ENCODE measurements at places on chromosomes 7 and 10.

GRCh38 chr10:92846854-92847201 is 1.5 kb upstream of the EXOC6 start:
- DNase-seq: no peak

- no peak for DNase-seq
These were observed 61.3 kb upstream of the TRIL start for GRCh38 chr7:29019387-29019786.

DNA sequence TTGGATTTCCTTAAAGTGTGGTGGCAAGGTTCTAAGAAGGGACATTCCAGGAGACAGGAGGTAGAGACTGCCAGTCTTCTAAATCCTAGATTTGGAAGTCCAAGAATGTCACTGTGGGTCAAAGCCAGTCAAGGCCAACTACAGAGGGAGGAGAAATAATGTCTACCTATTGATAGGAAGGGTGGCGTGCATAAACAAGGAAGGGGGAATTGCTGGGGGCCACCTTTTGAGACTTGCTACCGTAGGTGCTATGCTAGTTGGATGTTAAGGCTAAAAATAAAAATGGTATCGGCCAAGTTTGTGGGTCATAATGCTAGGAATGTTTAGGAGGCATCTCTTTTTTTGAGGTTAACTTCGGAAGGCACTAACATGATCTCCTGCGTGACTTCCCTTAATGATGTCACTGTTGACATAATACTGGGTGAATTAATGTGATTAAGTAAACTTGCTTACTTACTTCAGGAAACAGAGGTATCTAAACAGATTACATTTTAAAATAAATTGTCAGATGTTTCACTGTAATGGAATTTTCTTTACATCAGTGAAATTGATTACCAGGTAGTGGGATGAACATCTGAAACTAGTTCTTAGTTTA is 4.8 kb downstream of the BTRC start:
- no peak for DNase-seq

DNA sequence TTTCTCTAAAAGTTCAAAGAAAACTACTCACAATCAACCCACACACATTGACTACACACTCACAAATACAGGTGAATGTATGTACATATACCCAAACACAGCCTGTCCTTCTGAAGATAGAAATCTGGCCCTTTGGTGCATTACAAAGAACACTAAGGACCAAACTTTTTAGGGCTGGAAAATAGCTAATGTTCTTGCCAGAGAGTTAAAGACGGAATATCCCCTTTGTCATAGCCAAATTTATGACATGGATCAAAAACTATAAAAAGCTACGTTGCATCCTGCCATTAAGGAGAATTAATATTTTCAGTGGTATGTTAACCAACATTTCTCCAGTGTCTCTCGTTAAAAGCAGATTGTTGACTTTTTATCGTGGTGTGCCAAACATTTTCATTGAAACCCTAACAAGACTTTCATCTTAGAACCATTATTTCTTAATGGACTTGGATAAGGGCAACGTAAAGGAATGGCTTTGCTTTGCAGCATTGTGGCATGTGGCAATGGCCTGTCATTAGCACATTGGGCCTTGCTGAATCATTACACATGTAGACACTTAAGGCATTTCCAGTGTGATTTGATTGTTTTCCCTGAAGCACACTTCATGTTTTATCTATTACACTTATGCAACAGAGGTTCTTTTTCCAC is 150.9 kb upstream of the MEOX2 start:
- no peak for DNase-seq

GRCh38 chr7:29859524-29860185 is 53.3 kb downstream of the WIPF3 start:
- no peak for DNase-seq

DNA sequence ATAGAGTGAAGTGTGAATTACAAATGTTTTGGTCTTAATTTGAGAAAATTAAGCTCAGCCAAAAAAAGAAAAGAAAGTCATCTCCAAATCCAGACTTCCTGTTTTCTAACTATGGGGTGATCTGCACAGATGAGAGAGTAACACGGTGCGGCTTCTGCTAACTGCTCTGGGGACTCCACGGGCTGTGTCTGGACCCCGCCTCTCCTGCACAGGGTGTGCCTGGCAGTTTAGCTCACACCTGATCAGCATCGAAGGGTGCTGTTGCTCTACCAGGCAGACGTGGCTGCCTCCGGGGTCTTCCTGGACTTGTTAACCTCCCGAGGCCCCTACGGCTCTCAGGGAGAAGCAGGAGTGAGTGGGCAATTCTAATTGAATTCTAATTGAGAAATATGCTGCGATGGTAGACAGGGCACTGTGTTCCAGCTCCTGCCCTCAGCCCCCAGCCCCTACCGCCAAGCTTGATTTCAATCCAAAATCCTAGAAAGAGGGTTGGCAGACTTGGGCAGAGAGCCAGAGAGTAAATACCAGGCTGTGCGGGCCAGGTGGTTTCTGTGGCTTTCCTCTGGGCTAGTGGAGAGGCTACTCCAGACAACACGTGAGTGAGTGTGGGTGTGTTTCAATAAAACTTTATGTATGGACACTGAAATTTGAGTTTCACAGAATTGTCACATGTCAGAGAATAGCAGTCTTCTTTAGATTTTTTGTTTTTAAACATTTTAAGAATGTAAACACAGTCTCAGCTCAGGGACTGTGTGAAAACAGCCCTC is 13.4 kb downstream of the SHH start:
- DNase-seq: no peak

GRCh38 chr10:132043861-132044695 is 21.7 kb upstream of the JAKMIP3 start:
- no peak for DNase-seq

GRCh38 chr7:25118048-25118753 is 6.9 kb downstream of the CYCS start:
- DNase-seq: no peak

- no peak for DNase-seq
These were observed 74.0 kb downstream of the POU6F2 start for GRCh38 chr7:39051707-39052106.

DNA sequence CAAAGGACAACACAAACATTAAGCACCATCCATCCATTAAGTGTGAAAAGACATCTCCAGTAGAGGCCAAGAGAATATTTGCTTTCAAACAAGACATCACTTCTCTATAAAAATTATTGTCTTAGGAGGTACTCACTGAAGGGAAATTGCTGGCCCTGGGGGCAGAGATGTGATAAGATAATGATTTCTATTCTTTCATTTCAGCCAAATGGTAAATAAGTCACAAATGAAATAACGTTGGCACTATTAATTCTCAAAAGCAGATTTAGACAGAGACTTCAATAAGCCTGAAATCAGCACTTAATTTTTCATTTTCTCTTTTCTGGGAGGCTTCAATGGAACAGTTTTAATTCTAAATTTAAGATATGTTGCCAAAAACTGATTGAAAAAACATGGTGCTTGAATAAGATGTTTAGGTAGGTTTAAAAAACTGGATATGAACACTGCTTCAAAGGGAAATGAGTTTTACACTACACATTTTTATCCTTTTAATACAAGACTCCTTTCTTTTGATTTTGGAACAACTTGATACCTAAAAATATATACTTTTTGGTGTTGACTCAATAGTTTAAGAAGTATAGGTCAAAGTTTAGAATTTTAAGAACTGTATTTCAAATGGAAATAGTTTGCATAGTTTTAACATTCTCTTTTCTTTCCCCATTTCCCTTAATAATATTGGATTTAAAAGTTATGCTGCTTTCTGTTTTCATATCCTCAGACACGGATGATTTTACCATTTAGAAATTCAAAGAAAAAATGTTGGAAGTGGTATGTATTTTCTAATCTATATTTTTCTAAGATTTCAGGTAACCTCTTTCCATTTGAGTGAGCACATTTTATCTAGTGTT is 204.0 kb downstream of the AHR start:
- DNase-seq: no peak

GRCh38 chr7:32559480-32559879 is 64.2 kb downstream of the AVL9 start:
- DNase-seq: no peak

DNA sequence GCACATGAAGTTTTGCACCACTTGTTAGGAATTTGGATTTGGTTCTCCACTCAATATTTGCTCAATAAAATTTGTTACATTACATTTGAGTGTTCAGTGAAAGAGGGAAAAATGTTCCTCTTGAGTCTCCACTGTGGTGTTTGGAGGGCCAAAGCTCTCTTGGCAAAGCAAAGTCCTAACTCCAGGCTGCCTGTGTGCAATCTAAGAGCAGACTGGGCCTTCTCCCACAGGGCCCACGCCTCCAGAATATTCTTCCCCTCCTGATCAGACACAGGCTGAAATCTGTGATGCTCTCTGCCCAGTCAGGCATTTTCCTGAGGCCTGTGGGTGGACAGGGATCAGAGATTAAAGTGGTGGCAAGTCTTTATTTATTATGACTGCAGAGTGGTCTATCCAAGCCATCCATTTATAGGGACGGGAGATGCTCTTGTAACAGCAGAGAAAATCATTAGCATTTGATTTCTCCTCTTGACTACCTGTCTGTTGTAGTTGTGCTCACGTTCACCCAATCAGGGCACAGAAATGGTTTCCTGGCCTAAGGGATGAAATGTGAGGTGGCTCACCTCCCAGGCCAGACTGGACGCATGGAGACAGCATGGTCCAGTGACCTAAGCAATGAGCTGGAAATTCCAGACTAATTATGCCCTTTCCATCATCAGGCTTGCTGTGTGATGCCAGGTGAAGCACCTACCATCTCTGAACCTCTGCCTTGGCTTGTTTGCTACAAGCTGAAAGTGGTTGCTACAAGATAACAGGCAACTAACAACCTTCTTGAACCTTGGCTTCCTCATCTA is 147.1 kb upstream of the NRBF2 start:
- no peak for DNase-seq

DNA sequence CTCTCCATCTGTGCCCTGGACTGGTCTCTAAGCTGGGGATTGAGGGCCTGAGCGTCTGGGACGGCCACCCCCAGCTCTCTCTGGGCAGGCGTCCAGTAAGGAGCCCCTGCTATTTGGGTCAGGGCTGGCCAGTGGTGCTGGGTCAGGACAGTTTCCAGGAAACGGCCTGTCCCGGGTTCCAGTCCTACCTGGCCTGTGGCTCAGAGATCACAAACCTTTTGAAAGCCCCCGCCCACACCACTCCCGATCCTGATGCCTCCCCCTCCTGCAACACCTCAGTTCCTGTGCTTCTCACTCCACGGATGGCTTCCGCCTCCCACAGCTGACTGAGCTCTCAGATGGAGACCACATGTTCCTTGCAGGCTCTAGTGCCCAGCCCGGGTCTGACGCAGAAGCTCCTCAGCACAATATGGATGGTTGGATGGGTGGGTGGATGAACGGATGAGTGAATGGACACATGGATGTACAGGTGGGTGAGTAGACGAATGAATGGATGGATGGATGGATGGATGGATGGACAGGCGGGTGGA is 91.7 kb upstream of the PDGFA start:
- no peak for DNase-seq

DNA sequence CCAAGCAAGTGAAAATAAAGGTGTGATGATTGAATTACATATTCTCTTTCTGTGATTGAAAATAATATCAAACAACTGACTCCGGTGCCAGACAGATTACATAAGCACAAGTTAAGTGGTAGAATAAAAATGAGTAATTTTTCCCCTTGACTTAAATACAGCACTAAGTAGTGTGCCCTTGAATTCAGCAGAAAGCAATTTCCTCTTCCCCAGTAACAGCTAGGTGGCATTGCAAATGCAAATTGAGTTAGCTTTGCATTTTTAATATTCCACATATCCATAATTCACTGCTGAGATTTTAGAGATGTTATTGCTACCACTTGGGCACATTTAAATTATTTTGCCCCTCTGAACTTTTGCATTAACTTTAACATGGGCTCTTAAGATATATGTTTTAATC is 89.8 kb upstream of the NPVF start:
- no peak for DNase-seq

DNA sequence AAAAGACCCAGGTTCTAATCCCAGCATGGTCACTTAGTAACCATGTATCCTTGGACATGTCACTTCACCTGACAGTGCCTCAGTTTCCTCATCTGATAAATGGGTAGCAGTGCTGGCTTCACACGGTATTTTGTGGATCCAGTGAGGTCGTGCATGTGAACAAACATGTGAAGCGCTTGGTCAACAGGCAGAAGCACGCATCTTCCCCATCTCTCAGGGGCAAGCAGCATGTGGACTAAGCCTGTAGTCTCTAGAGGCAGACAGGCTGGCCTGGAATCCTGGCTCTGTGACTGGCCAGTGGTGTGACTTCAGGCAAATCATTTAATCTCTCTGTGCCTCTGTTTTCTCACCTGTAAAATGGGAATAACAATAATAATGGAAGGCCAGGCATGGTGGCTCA is 115.8 kb downstream of the C10orf105 start:
- no peak for DNase-seq

DNA sequence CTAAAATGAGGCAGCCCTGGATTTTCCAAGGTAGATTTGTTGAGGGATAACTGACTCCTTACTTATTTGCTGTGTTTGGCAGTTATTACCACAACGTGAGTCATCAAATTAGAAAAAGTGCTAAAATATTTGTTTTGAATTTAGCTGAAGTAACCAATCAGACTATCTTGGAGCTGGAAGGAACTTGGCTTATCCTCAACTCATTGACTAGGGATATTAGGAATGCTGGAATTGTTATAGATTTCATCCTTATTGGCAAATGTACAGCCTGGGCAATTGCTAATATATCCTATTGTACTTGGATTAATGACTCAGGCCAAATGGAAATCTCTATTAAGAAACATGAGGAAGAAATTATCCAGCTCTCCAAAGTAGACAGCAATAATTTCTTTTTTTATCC is 1189.0 kb upstream of the LRRN3 start:
- no peak for DNase-seq

DNA sequence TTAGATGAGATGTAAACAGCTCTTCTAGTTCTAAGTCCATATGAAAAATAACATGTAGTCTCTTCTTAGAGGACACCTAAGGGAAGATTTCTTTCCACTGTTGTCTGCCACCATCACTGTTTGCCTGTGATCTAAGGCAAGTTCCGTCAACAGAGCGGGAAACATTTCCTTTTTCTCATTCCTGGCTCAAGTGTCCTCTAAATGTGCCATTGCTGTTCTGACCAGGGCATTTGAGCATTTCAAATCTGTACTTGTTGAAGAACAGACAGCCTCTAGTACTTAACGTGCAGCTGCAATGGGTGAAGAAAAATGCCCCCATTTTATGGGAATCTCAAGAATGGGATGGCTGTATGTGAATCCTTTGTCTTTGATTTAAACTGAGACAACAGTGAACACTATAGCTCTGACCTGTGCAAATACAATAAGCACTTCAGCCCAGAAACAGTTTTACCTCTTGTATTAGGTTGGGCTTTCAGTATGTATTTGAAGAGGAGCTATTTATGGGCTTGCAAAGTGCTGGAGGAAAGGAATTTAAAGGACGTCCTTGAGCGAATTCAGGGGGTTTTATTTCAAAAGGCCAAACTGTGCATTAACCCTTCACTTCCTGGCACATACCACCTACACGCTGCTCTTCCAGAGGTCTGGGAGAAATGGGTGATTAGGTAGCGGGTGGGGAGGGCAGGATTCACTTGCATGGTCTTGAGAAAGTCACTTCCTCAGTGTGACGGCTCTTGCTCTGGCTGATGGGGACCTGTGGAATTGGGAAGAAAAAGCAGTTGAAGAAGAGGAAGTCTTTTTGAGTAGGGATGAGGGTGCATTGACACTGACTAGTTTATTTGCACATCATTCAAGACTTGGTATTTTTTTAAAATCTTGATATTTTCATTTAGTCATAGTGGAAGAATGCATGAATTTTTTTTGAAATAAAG is 66.1 kb downstream of the THNSL1 start:
- DNase-seq: no peak

- no peak for DNase-seq
These were observed 129.8 kb upstream of the FAM20C start for GRCh38 chr7:62361-63116.

GRCh38 chr7:115359119-115359518 is 437.2 kb downstream of the MDFIC start:
- DNase-seq: no peak

- DNase-seq: no peak
These were observed 76.1 kb upstream of the DGKB start for GRCh38 chr7:14978687-14979086.
